ENCODE measurements at places on chromosomes 4 and X.
A peak's percentile ranks its signal among the peaks of the same experiment; 100 is the strongest.

- no peak for DNase-seq
Measured at GRCh38 chr4:2961811-2962441, 1.3 kb downstream of the NOP14 start.

- no peak for DNase-seq
Measured at GRCh38 chrX:154431341-154431740, 2.9 kb downstream of the ATP6AP1 start.

DNA sequence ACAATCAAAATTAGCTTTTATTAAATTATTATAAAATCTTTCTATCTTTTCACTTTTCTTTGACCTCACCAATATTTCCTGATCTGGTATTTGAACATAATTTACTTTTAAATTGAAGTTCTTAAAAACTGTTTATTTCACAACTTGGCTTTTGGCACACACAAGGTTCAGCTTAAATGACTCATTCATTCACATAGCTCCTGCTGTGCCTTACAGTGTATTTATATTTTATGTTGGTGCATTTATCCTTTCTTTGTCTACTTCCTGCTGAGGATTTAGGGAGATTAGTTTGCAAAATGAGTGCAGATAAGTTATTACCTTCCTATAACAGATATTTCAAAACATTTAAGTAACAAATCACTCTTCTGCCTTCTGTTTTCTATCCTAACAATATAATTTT lies 430.6 kb downstream of the DTHD1 start:
- no peak for DNase-seq

DNA sequence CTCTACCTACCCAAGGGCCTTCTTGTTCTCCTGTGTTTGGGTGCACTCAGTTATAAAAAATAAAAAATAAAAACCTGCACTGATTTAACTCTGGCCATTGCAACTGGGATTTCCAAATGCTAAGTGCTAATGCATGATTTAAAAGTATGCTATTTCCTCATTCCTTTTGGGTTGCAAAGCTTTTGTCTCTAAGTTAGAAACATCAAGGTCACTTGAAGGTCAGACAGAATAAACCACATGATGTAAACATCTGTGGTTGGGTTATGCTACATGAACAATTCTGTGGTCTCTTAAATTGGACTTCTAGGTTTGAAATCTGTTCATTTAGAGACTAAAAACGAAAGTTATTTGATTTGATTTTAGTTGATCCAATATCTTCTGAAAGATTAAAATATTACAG lies 1547.4 kb upstream of the TENM3 start:
- no peak for DNase-seq

- DNase-seq, result no peak
Measured at GRCh38 chrX:117610806-117611205, 505.8 kb downstream of the KLHL13 start.

- DNase-seq, result no peak
Measured at GRCh38 chrX:131955099-131955777, 67.9 kb upstream of the STK26 start.

GRCh38 chrX:140672840-140673731 lies 36.5 kb upstream of the LINC00632 start:
- no peak for DNase-seq

DNA sequence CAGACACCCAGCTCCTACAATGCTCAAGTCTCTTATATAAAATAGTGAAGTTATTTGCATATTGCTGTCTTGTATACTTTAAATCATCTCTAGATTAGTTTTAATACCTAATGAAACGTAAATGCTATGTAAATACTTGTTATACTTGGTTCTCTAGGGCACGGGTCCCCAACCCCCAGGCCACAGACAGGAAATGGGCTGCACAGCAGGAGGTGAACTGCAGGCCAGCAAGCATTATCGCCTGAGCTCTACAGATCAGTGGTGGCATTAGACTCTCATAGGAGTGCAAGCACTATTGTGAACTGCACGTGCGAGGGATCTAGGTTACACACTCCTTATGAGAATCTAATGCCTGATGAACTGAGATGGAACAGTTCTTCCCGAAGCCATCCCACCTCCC lies 395.9 kb upstream of the EMCN start:
- DNase-seq, result no peak

DNA sequence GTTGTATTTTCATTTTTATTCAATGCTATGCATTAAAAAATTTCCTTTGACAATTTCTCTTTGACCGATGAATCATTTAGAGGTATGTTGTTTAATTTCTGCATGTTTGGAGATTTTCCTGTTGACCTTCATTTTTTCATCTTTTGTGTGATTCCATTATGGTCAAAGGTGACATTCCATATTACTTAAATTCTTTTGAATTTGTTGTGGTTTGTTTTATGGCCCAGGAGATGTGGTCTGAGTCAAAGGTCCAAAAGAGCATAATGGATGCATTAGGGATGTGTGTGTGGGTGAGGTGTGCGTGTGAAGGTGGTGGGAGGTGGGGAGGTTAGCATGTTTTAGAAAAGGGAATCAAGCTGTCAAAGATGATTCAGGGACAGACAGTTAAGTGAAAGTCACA lies 76.0 kb upstream of the GIMD1 start:
- DNase-seq, result no peak

GRCh38 chr4:147477439-147477838 lies 3.5 kb upstream of the EDNRA start:
- no peak for DNase-seq

DNA sequence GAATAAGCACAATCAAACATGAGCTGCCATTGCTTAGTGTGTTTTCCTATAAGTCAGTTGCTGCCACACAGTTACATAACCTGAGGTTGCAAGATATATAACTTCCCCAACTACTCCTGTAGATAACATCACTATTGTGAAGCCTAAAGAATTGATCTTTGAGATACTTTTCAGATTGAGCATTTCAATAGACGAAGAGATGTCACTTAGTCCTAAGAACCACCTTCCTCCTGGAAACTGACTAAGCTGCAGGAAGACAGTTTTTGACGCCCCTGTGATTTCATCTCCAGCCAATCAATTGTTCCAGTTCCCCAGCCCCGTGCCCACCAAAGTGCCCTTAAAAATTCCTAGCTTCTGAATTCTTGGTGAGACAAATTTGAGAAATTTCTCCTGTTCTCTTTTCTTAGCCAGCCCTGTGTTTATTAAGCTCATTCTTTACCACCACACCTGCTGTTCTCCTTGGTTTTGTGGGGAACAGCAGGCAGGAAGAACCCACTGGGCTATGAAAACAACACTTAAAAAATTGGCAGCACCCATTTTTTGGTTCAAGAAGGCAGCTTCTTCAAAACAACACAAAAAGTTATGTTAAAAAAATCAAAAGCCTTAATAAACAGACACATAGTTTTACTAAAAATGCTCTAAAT lies 317.1 kb upstream of the PABPC4L start:
- no peak for DNase-seq

GRCh38 chr4:26590639-26591038 lies 6.8 kb downstream of the TBC1D19 start:
- no peak for DNase-seq

- no peak for DNase-seq
Measured at GRCh38 chrX:69277369-69277990, 112.2 kb upstream of the PJA1 start.

DNA sequence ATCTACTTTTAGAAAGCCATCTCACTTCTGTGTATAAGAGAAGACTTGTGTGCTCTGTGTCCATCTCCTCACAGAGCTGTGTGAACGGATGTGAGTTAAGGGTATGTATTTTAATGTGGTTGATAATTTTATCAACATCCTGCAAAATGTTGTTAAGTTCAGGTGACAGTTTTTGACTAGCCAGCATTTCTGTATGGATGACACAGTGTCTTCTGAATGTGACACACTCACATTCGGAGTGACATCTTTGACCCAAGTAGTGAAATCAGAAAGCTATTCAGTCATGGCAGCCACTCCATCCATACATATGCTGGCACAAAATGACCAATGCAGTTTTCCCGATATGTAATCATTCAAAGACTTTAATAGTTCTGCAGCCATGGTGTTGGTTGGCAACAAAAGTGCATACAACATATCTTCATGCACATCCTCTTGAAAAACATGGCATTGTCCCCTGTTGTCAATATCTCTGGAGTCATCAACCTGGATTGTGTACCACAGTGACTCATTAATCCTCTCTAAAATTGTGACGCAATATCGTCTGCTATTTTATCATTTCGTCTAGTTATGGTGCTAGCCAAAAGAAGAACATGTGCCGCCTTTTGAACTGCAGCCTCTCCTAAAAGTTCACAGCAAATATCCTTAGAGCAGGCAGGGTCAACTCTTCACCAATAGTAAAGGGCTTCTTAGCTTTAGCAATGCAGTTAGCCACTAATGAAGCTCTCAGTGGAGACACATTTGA lies 6.8 kb upstream of the FGF2 start:
- DNase-seq, result no peak

- no peak for DNase-seq
Measured at GRCh38 chr4:89400287-89401035, 92.9 kb upstream of the GPRIN3 start.

- DNase-seq, result no peak
Measured at GRCh38 chr4:77872723-77873445, 10.3 kb downstream of the MRPL1 start.

DNA sequence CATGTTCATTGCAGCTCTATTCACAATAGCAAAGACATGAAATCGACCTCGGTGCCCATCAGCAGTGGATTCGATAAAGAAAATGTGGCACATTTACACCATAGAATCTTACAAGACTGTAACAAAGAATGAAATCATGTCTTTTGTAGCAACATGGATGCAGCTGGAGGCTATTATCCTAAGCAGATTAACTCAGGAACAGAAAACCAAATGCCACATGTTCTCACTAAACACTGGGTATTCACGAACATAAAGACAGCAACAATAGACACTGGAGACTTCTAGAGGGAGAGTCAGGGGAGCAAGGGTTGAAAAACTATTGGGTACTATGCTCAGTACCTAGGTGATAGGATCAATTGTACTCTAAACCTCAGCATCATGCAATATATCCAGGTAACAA lies 180.5 kb downstream of the PPP1R2C start:
- no peak for DNase-seq

- no peak for DNase-seq
Measured at GRCh38 chr4:144376866-144377265, 236.3 kb upstream of the GYPA start.

- no peak for DNase-seq
Measured at GRCh38 chrX:47232197-47232802, 509 bp upstream of the USP11 start.

DNA sequence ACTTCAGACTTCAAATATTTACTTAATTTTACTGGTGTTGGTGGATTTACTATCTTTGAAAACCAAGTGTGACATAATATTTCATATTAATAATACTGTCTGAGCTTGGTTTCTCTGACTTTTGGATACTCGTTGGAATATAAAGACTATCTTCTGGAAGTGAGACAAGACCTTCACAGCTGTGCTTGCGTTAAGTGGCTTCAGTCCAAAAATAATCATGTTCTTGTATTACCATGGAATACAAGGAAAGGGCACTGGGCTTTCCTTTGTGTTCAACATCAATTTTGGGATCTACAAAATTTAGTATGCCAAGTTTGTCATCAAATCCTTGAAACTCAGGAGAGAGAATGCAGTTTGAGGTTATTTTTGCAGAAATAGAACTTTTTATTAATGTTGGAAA lies 712.4 kb upstream of the LCORL start:
- DNase-seq, result no peak

DNA sequence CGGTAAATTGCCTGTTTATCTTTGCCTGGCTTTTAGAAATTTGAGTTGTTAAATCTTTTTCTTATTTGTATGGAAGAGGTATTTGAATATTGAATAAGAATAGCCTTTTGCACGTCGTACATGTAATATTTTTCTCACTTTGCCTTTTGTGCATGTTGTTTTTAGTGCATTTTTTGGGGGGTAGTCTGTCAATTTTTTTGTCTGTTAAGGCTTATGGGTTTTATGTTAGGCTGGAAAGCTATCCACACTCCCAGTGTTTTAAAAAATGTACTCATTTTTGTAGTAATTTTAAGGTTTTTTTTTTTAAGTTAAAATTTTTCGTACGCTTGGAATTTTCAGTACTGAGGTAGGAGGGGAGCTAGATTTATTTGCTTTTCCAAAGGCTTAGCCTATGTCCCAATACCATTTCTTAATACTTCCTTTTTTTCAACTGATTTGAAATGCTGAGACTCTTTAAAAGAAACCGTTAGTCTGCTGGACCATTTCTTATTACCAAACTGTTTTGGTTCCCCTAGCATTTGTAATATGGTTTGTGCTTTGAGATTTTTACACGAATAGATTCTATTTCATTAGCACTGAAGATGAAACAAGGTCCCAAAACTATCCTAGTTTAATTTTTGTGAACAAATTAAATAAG lies 1.3 kb downstream of the HERC5 start:
- no peak for DNase-seq

GRCh38 chrX:154595559-154596249 lies 10.8 kb downstream of the CTAG1A start:
- DNase-seq, result no peak

- DNase-seq, result no peak
Measured at GRCh38 chr4:56803471-56803870, 18.0 kb downstream of the SPINK2 start.

DNA sequence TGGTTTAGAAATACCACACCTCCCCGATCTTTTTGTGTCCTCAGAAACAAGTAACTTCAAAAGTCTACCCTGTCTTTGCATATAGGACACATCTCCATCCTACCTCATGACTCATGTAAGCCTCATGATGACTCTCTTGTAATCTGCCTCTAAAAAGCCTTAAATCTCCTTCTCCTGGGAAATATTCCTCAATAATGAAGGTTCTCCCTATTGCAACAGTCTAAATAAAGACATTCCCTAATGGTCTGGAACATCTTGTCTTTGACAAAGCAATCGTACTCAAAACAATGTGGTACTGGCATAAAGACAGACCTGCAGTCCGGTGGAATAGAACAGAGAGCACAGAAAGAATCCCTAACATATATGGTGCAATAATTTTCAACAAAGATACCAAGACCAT lies 257.7 kb downstream of the OPHN1 start:
- no peak for DNase-seq

DNA sequence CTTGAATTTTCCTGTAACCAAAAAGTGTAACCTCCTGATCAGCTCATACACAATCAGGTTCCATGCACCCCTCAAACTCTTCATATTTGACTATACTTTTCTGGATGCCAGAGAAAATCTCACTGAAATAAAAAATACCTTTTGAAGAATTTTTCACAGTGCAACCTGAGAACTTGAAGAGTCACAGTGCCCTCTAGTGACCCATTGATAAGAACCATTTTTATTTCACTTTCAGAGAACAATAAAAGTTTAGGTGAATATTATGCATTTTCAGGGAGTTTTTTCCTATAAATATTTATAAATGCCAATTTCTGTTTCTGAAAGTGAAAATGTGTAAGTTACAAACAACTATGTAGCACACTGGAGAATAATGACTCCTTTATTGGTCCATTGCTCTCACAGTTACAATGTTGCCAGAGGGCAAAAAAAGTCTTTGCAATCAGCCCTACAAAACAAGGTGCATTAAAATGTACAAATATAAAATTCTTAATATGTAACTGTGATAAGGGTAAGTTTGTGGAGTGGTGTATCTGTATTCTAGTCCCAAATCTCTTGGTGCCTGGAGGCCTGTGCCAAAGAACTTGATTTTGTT lies 153.6 kb upstream of the INTU start:
- DNase-seq, result peak; percentile 65
